ENCODE measurements at places on chromosomes 1 and 21.

GRCh38 chr1:63857478-63857877 lies 83.7 kb downstream of the ROR1 start:
- no peak for DNase-seq

DNA sequence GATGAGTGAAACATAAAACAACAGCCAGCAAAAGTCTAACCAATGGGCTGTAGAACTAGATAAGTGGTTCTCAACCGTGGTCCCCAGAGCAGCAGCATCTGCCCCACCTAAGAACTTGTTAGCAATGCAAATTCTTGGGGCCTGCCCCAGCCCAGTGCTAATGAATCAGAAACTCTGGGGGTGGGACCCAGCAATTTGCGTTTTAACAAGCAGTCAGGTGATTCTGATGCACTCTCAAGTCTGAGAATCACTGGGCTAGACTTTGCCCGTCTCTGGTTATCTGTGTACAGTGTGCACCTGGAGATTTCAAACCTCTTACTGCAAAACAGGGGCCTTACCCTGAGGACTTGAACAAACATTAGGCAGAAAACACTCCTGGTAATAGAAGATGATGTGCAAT lies 66.5 kb downstream of the PLXNA2 start:
- no peak for DNase-seq

GRCh38 chr1:161198194-161198896 lies 509 bp downstream of the ADAMTS4 start:
- DNase-seq = peak; percentile 31

GRCh38 chr1:166165661-166166328 lies 1.0 kb downstream of the FAM78B start:
- DNase-seq = no peak

- DNase-seq = no peak
Observed at GRCh38 chr1:181144238-181144637, 55.7 kb downstream of the IER5 start.

GRCh38 chr1:187310038-187310631 lies 481.4 kb downstream of the PLA2G4A start:
- no peak for DNase-seq

GRCh38 chr1:193408782-193409293 lies 222.4 kb upstream of the B3GALT2 start:
- no peak for DNase-seq

DNA sequence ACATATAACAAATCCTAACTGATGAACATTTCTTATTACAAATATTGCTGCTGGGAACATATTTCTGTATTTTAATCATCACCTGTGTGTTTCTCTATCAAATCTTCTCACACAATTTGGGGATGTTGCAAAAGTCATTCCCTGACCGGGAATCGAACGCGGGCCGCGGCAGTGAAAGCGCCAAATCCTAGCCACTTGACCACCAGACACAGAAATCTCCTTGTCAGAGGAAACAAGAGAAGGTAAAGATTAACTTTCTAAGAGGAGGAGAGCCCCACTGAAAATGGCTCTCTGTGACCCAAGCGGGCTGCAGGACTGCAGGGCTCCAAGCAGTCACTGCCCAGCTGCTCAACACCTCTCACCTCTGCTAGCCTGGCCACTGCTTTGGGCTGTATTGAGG lies 304.9 kb downstream of the FAM72C start:
- no peak for DNase-seq

- no peak for DNase-seq
Observed at GRCh38 chr1:165137551-165138316, 218.8 kb downstream of the LMX1A start.

DNA sequence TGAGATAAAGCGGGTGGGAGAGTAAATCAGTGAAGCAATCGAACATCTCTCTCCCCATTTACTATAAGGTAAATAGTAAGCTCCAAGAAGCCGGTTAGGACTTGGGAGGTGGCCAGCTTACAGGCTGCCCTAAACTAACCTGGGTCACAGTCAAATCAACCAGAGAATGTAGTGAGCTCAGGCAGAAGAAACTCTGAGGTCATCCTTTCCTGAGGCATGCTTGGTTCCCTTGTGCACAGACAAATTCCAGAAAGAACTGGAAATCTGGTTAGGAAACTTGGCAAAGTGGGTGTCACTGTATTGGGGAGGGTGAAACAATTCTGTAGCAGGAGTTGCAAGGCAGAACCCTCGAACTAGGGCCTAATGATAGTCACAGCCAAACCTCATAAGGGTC lies 72.5 kb downstream of the NTMT2 start:
- DNase-seq = no peak

GRCh38 chr1:211261229-211261628 lies 2.1 kb downstream of the RCOR3 start:
- DNase-seq = no peak

- DNase-seq = no peak
Observed at GRCh38 chr1:104830534-104830933, 1080.8 kb downstream of the AMY1C start.

DNA sequence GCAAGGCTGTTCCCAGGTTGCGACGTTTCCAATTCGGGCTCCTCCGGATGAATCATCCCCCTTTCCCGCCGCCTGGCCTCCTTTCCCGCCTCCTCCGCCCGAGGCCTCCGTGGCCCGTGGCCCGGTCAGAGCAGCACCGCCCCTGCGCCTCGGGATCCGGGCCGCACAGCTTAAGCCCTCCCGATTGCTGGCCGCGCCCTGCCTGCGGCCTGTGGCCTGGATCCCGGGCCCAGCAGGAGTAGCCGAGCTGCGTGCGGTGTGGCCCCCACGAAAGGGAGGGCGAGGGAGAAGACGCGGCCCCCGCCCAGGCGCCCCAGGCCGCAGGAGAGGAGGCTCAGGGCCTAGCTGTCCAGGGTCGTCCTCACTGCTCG lies 1.0 kb downstream of the TMEM200B start:
- DNase-seq = no peak

- no peak for DNase-seq
Observed at GRCh38 chr1:28171246-28171645, 5.2 kb downstream of the PTAFR start.

GRCh38 chr1:150567341-150567716 lies 12.1 kb downstream of the MCL1 start:
- no peak for DNase-seq

- DNase-seq = no peak
Observed at GRCh38 chr1:45003741-45004140, 7.4 kb downstream of the HECTD3 start.

DNA sequence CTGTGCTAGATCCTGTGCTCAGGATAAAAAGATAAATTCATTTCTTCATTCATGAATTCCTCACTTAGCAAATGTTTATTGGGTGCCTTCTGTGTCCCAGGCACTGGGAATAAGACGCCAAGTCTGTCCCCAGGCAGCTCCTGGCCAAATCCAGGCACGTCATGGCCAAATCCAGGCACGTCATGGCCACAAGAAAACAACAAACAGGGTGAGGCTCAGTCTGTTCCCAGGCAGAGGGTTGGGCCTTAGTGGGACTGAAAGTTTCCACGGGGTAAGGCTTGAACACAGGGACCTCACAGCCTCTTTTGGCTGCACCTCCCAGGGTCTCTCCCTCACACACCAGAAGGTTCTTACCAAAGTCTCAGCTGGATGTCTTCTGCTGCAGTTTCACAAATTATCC lies 95.7 kb downstream of the PAX7 start:
- DNase-seq = no peak

DNA sequence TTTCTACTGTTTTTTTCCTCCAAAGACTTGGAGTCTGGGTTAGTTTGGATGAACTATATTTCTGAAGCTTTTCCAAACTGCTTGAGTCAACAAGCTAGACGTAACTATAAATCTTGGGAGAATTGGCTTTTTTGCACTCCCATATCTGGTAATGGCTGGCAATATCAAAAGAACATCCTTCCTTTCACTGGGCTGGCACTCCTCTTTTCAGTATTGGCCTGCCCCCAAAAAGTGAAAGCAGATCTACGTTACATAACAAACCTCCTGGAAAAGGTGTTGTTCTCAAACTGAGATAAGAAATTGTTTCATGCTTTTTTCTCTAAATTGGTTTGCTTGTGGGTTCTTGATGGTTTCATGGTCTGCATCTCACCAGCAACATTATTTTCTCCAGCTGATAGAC lies 499.3 kb downstream of the NEGR1 start:
- DNase-seq = no peak
